NCI-H1694 (cell line): ENCODE measurements at places on chromosomes 2 and 18.

GRCh38 chr2:150486539-150487484, 655 bp downstream of the RND3 start:
- peak; percentile 33 for DNase-seq

DNA sequence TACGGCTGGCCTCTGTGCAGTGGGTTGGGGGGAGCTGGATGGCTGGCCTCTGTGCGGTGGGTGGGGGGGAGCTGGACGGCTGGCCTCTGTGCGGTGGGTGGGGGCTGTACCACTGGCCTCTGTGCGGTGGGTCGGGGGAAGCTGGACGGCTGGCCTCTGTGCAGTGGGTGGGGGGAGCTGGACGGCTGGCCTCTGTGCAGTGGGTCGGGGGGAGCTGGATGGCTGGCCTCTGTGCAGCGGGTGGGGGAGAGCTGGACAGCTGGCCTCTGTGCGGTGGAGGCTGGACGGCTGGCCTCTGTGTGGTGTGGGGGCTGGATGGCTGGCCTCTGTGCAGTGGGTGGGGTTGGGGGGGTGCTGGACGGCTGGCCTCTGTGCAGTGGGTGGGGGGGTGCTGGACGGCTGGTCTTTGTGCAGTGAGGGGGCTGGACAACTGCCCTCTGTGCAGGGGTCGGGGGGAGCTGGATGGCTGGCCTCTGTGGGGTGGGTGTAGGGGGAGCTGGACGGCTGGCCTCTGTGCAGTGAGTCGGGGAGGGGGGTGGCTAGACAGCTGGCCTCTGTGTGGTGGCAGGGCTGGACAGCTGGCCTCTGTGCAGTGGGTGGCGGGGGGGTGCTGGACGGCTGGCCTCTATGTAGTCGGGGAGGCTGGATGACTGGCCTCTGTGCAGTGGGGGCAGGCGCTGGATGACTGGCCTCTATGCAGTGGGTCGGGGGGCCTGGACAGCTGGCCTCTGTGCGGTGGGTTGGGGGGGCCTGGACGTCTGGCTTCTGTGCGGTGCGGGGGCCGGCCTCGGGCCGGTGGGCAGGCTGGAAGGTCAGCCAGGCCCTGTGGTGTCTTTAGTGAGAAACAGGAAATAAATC, 31.9 kb downstream of the NFATC1 start:
- no peak for DNase-seq

DNA sequence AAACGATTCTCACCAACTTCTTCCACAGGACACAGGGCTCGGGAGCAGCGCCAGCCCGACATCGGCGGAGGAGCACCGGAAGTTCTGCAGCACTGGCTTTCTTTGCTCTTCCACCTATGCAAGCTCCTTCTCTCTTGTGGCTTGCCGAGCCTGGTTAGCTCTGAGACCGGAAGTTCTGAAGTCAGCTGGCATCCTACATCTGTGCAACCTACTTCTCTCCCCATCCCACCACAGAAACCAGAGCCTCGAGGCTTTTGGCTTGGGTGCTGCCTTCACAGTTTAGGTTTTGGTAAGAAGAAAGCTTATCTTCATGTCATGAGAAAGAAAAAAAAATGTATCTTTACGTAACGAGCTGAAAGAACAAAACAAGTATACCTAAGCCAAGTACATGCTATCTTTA, 111.7 kb downstream of the ANKRD44 start:
- no peak for DNase-seq

GRCh38 chr18:48732767-48733424, 194.1 kb downstream of the CTIF start:
- no peak for DNase-seq

GRCh38 chr2:165191096-165191728, 12.6 kb downstream of the SCN3A start:
- no peak for DNase-seq

- DNase-seq: no peak
These were observed 166.0 kb upstream of the VWC2L start for GRCh38 chr2:214244847-214245246.

- no peak for DNase-seq
These were observed 169.8 kb downstream of the MREG start for GRCh38 chr2:215843579-215843978.

- no peak for DNase-seq
These were observed 49.2 kb downstream of the LPIN1 start for GRCh38 chr2:11795590-11795989.

DNA sequence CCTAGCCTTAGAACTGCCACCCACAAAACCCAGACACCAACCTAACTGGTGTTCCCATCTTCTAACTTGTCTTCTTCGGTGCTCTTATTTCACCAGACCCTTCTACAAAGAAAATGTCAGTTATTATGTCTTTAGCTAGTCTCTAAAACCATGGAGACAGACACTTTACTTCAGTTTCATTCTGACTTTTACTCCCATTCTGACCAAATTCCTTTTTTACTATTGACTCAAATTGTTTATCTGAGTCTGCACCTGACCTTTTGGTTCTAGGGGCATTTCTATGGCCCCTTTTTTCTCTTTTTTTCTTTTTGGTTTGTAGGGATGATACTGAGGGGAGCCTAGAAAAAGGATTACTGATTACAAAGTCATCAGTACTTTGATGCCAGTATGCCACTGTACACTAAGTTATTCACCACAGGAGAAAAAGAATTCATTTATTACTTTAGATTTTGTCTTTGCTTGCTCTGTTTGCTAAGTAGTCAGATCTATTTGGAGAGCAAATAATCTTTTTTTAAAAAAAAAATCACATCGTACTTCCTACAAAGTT, 6.8 kb upstream of the SLC1A4 start:
- DNase-seq: no peak

GRCh38 chr2:148582679-148583511, 61.7 kb upstream of the EPC2 start:
- no peak for DNase-seq

DNA sequence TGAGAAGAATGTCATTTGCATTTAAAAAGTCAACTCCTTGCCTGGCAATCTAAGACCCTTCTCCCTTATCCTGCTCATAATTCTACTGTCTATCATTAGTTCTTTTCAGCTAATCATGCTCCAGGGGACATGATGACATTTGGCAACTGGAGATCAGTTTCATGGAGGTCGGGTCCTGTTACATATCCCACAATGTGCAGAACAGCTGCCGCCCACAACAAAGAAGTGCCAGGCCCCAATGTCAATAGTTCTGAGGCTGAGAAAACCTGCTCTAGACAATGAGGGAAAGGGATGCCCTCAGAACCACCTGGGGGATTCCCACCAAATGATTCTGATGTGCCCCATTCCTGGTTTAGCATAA, 53.4 kb upstream of the IL1RL1 start:
- no peak for DNase-seq

- DNase-seq: no peak
These were observed 143.4 kb downstream of the EML6 start for GRCh38 chr2:54866868-54867267.

DNA sequence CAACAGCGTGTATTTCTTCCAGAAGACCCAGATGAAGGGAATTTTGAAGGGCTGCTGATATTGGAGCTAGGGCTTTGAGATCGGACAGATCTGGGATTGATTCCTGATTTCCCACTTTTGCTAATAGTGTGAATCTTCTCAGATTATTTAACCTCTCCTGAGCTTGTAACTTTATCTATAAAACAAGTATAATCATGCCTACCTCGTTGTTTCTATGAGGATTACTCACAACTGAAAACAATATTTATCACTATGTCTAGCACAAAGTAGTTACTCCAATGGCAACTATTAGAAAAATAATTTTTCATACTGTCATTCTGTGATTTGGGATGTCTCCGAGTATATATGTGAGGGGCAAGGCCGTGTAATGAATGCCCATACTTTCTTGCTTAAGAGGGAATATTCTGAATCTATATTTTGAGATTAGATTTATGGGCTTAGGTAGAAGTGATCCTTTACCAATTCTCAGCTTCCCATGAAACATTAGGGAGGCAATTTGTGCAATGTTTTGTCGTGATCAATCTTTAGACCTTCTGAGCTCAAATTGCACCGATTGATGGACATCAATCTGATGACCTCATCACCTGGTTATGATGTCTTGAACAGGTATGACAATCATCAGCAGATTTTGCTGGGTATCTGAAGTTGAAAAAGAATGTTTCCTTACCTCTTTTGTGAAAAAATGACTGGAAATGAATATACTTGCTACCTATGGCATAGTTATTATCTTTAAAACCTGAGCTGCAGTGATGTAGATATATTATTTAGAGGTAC, 339.9 kb downstream of the KCNS3 start:
- no peak for DNase-seq

DNA sequence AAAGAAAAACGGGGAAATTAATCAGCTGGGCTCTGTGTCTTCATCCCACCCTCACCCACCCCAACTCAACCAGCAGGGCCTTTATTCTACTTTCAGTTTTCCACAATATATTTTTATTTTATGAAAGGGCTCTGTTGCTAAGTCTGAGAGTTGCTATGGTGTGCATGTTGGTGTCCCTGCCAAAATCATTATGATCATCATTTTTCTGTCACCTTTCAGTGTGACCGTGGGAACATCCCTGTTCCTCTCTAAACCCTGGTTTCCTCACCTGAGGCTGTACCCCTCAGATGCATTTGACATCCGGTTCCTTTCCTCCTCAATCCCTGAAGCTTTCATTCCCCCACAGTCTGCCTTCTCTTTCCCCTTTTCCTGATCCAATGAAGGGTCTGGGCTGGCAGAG, 180.5 kb downstream of the ZFP36L2 start:
- no peak for DNase-seq

DNA sequence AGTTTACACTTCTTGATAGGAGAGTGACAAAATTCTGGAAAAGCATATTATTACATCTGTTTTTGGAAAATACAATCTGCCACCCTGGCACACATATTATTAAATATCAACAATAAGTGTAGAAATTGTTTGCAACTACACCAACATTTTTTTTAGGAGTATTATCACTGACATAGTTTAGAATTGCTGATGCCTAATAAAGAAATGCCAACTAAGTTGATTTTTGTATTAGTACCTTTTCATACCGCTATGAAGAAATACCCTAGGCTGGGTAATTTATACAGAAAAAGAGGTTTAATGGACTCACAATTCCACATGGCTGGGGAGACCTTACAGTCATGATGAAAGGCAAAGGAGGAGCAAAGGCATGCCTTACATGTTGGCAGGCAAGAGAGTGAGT, 35.9 kb upstream of the TFPI start:
- DNase-seq: no peak

GRCh38 chr2:69231612-69232277, 155.3 kb downstream of the GFPT1 start:
- DNase-seq: no peak

- no peak for DNase-seq
These were observed 84.7 kb downstream of the ZNF407 start for GRCh38 chr18:74682141-74682990.

- no peak for DNase-seq
These were observed 136.0 kb downstream of the INSIG2 start for GRCh38 chr2:118223992-118224894.

- peak; percentile 43 for DNase-seq
These were observed 38.1 kb downstream of the ACOXL start for GRCh38 chr2:110770404-110770958.

GRCh38 chr2:127029350-127030051, 77.5 kb downstream of the BIN1 start:
- no peak for DNase-seq

GRCh38 chr18:31278609-31279071, 39.3 kb upstream of the DSG1 start:
- DNase-seq: no peak

DNA sequence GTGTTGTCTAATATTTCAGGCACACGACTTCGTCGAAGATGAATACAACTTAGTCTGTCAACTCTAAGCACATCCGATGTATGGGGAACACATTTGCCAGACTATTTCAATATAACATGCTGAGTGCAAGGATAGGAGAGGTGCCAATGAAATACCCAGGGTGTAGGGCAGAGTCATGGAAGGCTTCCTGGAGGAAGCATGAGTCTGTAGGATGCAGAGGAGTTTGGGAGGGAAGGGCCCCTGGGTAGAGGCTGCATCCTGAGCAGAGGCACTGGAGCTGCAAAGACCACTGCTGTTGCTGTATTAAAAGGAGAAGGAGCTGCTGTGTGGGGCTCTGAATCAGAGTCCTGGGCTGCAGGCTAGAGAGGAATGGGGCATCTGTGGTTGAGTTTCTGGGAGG, 89.9 kb downstream of the ASAP2 start:
- no peak for DNase-seq

DNA sequence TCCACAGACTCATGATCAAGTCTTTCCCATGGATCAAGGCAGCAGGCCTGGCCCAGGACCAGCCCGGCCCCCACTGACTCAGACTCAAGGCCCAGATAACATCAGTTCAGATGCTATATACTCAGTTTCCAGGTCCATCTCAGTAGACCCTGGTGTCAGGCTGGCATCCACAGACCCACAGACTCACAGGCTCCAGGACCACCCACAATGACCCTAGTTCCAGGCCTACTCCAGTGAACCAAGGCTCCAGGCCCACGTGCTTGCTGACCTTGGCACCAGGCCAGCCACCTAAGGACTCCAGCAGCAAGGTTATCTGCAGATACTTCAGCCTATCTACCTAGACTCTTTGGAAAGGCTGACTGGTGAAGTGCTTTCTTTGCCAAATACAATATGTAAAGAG, 51.0 kb downstream of the KCNH7 start:
- no peak for DNase-seq

- no peak for DNase-seq
These were observed 275.3 kb upstream of the NCKAP5 start for GRCh38 chr2:133843551-133843950.

DNA sequence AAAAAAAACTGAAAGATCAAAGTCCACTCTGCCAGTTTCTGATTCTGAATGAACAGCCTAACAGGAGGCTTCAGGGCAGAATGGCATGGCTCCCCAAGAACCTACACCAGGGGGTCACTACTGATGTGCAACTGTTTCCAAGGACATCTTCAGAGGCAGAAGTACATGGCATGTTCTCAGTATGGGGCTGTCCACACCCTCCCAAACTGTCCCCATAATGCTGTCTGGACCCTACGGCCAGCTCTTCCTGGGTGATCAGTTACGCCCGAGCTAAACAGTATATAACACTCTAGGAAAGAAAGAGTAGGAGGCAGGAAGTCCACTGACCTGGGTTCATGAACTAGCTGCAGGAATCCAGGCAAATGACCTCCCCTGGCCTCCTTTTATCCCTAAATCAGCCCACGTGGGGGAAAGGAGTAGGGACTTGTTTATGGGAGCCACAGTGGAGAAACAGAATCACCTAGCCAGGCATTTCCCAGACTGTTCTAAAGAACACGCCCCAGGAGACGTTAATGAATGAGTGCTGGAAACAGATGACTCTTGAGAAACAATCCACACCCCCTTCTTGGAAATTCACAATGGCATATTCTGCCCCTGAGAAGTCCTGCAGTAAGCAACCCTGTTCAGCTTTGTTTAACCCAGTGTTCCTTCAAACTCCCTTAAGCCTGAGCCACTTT, 2.5 kb downstream of the TMBIM1 start:
- DNase-seq: no peak

- DNase-seq: no peak
These were observed 213.2 kb downstream of the NDUFA10 start for GRCh38 chr2:239811806-239812560.

- DNase-seq: no peak
These were observed 25.9 kb downstream of the ARL5A start for GRCh38 chr2:151802315-151802714.
